Stimulated activated CD8-positive, alpha-beta memory T cell treated with anti-CD3 and anti-CD28 coated beads, Interleukin-7, amount 100 ng/mL, for 4 hours (primary cell): ENCODE measurements at places on chromosomes 4 and X.

- DNase-seq = no peak
These were observed 7.4 kb downstream of the SNCA start for GRCh38 chr4:89829470-89830138.

DNA sequence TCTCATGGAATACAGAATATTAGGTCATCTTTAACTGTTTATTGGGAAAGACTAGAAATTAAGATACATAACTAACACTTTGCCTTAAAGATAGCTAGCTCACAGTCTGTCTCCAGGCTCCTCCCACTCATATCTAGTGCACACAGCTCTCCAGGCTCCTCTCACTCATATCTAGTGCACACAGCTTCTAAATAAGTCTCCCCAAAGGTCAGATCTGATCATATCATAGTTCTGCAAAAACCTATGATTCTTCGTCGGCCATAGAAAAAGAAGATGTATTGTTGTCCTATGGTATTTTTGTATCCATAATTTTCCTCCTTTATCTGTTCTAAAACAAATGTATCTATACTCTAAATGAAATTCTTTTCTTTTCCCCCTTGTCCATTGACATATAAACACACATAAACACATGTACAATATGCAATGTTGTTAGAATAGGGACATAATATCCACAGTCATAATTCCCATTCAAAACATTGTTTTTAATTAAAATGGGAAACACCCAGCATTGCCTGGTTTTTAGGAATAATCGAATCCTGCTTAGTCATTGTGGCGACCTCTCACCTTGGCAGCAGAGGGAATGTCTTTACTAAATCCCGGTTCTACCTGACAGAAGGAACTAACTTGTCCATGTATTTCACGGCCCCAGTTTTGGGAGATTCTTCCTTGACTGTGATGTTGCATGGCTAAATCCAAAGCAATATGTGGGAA lies 1282.0 kb downstream of the PCDH7 start:
- DNase-seq = no peak

- no peak for DNase-seq
These were observed 1187.6 kb downstream of the RPA4 start for GRCh38 chrX:98071331-98071730.

DNA sequence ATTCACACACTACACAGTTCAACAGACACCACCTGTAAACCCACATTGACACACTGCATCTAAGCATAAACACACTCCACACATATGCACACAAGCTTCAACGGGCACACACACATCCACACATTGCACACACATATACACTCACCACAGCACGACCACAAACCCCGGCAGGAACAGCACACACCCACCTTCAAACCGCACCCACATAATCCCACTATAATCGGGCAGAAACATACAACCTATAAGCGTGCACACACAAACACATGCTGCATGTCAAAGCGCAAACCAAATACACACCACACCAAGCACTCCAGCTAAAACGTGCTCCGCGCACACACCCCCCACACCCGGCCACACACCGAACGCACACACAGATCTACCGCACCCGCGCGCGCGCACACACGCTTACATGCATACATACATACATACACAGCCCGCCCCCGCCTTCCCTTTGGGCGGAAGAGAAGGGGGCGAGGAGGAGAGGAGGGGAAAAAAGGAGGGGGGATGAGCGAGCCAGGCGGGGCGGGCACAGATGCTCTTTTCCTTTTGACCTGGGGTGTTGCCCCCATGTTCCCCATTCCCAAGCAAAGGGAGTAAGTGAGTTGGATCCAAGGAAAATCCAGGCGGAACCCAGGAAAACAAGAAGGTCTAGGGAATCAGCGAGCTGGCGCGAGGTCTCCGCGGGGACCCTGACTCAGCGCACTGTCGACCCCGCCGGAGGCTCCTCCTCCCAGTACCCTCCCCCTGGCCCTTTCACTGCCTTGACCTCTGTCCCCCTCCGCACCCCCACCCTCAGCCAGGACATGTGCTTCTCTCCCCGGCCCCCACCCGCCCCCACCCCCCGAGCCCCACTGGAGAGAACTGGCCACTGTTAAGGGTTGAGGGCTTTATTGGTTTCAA lies 9.9 kb downstream of the ARHGAP36 start:
- DNase-seq = no peak

- no peak for DNase-seq
These were observed 83.8 kb upstream of the HHIP start for GRCh38 chr4:144562019-144562705.
